ENCODE measurements at places on chromosomes 5 and 9.

DNA sequence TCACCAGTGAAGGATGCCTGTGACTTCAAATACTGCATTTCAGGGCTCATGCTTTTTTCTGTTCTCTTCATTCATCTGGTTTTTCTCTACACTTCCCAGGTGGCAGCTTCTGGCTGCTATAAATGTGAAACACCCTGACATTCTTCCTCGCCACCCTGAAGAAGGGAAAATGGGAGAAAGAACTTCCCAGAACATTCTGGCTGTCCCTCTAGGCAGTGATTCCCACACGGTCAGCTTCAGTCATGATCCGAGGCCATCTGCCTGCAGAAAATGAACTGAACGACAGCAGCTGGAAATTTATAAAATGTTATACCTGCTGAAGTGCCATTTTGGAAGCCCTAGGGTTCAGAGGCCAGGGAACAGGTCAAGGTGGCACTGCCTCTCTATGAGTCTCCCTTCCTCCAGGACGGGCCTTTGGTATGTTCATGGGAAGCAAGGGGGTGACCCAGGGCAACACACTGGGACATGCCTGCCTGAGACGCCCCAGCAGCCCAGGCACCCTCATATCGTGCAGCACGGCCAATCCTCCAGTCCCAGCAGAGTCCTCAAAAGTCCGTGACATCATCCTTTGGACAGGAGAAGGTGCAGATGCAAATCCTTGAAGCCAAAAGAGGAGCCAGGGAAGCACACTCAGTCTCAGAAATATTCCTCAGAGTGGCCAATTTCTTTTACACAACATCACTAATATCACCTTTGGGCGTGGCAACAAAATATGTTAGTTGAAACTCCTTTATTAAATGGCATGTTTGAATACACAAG is 107.1 kb downstream of the SEMA5A start:
- no peak for DNase-seq

- DNase-seq = no peak
These were observed 3.0 kb downstream of the LECT2 start for GRCh38 chr5:135951807-135952206.

GRCh38 chr9:108416324-108416723 is 439.5 kb downstream of the ACTL7B start:
- DNase-seq = no peak

DNA sequence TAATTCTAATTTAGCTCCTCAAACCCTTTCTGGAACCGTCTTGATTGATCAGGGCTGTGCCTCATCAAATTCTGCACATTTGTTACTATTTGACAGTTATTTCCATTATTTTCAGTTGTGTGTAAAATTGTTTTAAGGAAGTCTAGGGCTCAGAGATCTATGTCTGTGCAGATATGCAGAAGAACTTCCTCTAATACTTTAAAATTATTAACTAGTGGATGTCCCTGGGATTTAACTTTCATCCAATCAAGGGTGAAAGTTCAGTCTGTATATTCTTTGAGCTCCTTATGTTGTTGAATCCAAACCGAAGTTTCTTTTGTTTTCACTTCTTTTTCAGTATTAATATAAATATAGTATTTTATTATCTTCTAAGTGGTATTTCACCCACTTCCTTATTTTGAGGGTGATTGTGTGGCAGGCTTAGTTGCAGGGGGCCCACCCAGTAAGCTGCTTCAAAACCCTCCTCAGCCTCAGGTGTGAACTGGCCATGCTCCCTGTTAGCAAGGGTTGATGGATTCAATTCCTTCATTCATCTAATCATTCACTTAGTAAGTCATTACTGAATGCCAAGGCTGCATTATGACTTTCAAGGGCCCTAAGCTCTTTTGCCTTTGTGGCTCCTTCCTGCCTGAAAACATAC is 2.1 kb upstream of the CAMLG start:
- DNase-seq = no peak

DNA sequence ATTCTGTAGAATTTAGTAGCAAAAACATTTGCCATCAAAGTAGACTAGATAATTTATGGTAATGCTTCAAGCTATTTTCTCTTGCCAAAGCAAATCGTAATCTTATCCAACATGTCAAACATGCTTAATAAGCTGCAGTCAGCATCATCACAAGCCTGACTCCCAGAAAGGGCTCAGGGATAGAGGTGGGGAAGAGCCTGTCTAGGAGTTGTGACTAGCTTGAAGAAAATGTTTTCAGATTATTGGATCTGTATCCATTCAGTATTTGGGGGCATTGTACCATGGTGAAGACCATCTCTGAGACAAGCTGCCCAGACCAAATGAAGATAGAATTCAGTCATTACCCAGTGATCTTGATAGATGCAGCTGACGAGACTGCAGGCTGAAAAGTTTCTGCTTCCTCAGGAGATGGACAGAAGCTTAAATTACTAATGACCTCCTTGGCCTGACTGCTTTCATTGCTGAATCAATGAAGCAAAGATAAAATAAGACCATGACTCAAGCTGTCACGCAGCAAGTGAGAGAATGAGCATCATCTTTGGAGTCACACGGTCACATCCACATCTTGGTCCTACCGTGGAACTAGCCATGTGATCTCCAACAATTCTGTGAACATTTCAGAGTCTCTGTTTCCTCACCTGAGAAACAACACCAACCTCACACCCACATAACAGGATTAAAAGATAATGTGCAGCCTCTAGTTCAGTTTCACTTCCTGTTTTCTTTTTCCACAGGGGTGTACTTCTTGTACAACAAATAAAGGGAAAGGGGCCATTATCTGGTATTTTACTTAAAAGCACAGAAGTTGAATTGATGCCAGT is 9.4 kb downstream of the ERAP2 start:
- peak; percentile 5 for DNase-seq

GRCh38 chr5:123088031-123088805 is 823 bp upstream of the PRDM6 start:
- no peak for DNase-seq

DNA sequence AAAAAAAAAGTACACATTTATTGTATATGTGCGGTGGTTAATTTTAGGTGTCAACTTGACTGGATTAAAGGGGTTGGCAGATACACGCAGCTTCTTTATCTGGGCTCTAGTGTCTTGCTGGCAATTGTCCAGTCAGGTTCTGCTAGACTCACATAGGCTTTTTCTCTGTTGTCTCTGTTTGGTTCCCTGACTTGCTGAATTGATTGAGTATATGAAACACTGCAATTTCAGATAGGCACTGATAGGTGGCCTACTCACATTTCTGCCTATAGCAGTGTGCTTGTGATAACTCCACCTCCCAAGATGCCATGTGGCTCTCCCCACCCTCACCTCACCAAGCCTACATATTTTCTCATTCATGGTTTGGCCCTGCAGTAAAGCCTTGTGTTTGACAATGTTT is 52.5 kb downstream of the AOPEP start:
- DNase-seq = no peak

GRCh38 chr9:137745541-137745991 is 126.8 kb downstream of the EHMT1 start:
- no peak for DNase-seq

- no peak for DNase-seq
These were observed 51.7 kb downstream of the JADE2 start for GRCh38 chr5:134577022-134577795.

GRCh38 chr5:68805444-68805843 is 288.4 kb upstream of the SLC30A5 start:
- no peak for DNase-seq

- no peak for DNase-seq
These were observed 514 bp downstream of the STOML2 start for GRCh38 chr9:35102465-35102768.

DNA sequence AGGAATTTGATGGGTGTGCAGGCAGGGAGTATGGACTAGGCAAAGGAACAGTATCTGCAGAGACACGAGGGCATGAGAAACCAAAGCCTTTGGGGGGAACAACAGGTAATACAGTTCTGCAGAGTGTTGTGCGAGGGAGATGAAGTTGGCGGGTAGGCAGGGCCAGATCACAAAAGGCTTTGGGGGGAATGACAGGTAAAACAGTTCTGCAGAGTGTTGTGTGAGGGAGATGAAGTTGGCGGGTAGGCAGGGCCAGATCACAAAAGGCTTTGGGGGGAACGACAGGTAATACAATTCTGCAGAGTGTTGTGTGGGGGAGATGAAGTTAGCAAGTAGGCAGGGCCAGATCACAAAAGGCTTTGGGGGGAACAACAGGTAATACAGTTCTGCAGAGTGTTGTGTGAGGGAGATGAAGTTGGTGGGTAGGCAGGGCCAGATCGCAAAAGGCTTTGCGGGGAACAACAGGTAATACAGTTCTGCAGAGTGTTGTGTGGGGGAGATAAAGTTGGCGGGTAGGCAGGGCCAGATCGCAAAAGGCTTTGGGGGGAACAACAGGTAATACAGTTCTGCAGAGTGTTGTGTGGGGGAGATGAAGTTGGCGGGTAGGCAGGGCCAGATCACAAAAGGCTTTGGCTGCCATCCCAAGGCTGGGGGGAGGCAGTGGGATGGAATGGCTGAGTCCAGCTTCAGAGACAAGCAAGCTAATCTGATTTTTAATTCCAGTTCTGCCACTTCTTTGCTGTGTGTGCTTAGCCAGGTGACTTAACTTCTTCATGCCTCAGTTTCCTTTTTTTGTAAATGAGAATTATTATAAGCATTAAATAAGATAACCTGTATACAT is 33.0 kb downstream of the FRMPD1 start:
- no peak for DNase-seq

- DNase-seq = no peak
These were observed 25.8 kb downstream of the LHX3 start for GRCh38 chr9:136179101-136179616.

DNA sequence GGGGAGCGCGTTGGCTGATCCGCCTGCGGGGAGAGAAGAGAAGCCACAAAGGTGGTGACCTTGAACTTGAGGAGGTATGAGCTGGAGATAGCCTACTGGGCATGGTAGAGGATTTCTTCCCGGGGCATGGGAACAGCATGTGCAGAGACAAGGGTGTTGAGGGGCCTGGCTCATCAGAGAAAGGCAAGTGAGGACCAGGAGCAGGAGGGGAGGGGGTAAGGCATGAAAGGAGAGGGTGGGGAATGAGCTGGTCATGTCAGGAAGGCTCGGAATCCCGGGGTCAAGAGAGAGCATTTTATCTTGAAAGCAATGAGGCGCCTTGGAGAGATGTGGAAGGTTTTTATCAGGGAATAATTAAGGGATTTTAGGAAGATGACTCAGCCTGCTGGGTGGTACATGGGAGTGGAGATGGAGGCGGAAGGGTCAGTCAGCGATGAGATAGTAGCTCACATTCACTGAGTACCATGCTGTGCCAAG is 121.1 kb downstream of the LHX2 start:
- DNase-seq = no peak

GRCh38 chr5:37272511-37272910 is 23.3 kb upstream of the CPLANE1 start:
- DNase-seq = no peak

DNA sequence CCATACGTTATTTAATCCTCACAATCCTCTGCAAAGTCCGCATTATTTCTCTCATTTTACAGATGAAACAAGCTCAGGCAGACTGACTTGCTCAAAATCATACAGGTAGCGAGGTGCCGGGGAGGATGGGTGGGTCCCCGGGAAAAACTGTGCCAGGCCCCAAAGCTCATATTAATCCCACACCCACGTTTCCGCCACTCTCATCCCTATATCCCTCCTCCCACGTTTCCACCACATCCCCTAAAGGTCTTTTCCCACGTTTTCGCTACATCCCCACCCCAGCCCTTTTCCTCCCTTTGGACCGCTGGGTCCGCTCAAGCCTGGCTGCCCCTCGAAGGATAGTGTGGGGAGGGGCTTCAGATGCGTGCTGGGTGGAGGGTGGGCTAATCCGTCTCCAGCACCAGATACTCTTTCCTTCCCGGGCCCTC is 434 bp upstream of the FSD1L start:
- no peak for DNase-seq

GRCh38 chr5:483011-483410 is 40.0 kb downstream of the EXOC3 start:
- no peak for DNase-seq

- no peak for DNase-seq
These were observed 168.4 kb upstream of the MAP1B start for GRCh38 chr5:71938895-71939294.

DNA sequence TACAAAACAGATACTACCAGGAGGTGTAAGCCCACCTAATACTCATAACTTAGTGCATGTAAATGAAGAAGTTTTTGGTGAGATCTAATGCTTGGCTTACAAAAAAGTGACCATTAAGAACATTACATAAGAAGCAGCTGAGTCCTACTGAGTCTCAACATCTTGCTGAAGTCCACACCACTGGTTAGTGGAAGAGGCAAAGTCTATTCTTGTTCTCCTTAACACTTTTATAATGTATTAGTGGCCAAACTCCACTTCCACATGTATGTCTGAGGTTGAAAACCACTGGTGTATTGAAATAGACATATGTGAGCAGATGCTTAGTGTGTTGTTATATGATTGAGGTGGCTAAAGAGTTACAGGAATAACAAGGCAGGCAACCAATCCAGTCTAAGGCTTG is 18.9 kb upstream of the GDA start:
- no peak for DNase-seq

DNA sequence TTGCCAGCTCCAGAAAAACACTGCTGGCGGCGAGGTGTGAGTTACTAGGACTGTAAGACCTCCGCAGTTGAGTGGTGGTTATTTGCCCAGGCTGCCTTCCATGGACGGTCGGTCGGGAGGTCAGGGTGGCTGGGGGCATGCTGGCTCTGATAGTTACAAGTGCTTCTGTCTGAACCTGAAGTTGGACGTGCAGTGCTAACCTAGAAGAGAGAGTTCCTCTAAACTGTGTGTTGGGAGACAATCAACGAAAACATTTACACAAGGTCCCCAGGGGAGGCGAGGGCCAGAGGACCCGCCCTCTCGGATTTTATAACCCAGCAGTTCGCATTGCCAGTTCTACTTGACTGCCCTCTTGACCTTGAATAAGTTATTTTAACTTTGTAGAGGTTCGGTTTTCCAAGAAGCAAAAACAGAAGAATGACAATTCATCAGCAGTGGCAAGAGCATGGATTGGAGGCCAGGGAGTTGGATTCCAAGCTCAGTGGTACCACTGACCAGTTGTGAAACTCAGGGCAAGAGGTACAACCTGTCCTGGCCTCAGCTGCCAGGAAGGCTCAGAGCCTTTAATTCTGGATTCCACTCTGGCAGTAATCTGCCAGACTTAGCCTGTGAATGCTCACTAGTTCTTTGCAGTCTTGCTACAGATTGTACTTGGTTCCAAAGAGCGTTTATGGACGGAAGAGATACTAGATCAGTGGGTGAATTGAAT is 28.7 kb upstream of the PDE8B start:
- no peak for DNase-seq

GRCh38 chr9:94097788-94098414 is 13.6 kb downstream of the PTPDC1 start:
- no peak for DNase-seq

GRCh38 chr5:124317451-124317850 is 429.0 kb downstream of the ZNF608 start:
- no peak for DNase-seq

GRCh38 chr9:89315482-89315881 is 2.8 kb upstream of the SECISBP2 start:
- no peak for DNase-seq

GRCh38 chr9:92954049-92954861 is 6.9 kb downstream of the FGD3 start:
- peak; percentile 67 for DNase-seq

- no peak for DNase-seq
These were observed 52.9 kb upstream of the TRIO start for GRCh38 chr5:14090290-14090689.

- DNase-seq = no peak
These were observed 9.2 kb downstream of the INSYN2B start for GRCh38 chr5:169970911-169971765.

Measured in activated CD8-positive, alpha-beta memory T cell treated with anti-CD3 and anti-CD28 coated beads for 1 hour (primary cell).